ENCODE measurements at places on chromosomes 16 and 17. TPM values are rescaled to one million over a fixed set of nuclear protein-coding genes. Genes with fewer than 3 reads are reported as not detected.

GRCh38 chr17:82496529-82497434 lies 22.8 kb upstream of the FOXK2 start:
- DNase-seq = peak; percentile 94

SLC5A11 gene
- not detected for total RNA-seq

KCTD5 gene
- total RNA-seq = 39.0 TPM

GRCh38 chr17:7854078-7854777 lies 638 bp upstream of the TMEM88 start:
- no peak for DNase-seq

DNA sequence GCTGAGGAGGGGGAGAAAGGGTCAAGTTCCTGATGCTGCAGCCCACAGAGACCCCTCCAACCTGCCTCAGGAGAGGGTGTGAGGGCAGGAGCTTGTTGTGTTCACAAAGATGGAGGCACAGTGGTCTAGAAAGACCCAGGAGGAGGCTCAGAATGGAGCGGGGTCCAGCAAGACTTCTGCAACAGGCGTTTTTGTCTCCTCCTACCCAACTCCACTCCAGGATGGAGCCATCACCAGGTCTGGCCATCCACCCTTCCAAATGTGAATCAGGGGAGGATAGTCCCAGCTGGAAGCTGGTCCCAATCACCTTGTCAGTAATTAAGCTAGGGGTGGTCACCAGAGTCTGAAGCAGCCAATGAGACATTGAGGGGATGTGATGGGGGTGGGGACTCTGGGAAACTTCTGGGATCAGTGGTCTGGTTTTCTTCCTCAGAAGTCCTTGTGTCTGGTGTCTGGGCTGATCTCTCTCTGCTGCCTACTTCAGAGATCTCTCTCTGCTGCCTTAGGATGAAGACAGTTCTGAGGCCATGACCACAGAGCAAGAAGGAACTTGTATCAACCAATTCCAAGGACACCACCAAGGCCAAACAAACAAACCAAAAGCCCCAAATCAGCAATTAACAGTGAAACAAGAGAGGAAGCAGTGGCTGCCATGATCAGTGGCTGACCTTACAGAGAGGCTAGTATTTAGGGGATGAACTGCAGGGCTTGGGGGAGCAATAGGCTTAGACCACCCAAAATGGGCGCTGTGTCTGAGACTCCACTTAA lies 14.5 kb downstream of the CD300LB start:
- DNase-seq = no peak

DNA sequence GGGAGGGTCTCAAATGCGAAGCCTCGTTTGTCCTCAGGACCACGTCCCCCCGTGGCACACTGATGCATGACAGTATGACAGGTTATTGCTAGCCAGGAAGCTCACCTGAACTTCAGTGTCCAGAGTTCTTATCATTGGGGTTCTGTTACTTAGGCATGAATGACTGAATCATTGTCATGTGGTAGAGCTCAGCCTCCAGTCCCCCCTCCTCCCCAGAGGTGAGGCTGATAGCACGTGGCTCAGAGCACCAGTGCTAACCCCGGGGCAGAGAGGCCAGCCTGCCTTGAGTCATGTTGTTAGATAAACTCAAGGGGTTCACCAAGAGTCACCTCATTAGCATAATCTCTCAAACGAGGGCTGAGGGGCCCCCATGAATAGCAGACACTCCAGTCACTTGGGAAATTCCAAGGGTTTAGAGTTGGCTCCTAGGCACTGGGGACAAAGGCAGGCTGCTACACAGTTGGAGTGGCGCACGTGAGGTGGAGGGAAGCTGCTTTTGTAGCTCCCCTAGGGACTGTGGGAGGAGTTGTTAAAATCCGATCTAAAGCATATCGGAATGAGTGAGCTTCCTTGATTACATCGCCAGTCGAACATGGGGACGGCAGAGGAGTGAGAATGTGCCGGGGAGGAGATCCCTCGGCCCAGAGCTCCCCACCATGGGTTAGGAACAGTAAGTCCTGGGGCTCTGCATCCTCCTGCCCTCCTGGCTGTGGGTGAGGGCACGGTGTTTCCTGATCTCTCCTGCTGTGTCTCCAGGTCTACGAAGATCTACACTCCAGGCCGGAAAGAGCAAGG lies 18.2 kb downstream of the DHX38 start:
- DNase-seq = no peak

DNA sequence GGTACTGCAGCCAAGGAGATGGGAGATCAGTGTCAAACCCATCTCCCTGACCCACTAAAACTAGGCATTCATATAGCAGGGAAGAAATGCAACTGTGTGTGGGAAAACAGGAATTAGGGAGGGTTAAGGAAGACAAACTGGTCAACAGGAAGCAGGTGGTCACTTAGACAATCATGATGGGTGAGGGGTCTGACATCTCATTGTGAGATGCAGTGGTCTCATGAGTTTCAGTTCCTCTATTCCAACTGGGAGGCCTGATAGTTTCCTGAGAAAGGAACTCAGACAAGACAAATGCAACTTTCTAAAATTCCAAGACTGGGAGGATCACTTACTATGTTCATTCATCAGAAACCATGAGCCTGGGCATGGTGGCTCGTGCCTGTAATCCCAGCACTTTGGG lies 361.4 kb upstream of the C16orf82 start:
- no peak for DNase-seq

DPEP3 gene
- total RNA-seq = not detected

- DNase-seq = no peak
Measured at GRCh38 chr16:69005641-69006355, 99.7 kb upstream of the HAS3 start.

DNA sequence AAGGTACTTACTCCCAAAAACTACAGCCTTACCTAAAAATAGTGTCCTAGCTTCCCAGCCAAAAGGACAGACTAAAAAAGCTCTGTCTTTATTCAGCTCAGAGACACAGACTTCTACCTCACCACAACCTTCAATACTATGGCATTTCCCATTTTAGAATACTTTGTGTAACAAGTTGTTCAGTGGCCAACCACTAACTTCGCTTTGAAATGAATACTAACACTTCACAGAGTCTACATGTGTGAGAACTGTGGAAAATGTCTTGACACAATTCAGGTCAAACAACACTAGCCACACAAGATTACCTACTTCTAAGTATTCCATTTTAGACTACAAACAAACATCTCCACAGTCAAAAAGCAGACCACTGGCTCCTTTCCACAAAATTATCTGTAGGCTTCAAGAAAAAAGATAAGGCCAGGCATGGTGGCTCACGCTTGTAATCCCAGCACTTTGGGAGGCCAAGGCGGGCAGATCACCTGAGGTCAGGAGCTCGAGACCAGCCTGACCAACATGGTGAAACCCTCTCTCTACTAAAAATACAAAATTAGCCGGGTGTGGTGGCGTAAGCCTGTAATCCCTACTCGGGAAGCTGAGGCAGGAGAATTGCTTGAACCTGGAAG lies 3.2 kb downstream of the HELZ start:
- no peak for DNase-seq

PPM1E gene
- 11.1 TPM for total RNA-seq

GRCh38 chr16:56525236-56525635 lies 5.4 kb upstream of the BBS2 start:
- no peak for DNase-seq

DNA sequence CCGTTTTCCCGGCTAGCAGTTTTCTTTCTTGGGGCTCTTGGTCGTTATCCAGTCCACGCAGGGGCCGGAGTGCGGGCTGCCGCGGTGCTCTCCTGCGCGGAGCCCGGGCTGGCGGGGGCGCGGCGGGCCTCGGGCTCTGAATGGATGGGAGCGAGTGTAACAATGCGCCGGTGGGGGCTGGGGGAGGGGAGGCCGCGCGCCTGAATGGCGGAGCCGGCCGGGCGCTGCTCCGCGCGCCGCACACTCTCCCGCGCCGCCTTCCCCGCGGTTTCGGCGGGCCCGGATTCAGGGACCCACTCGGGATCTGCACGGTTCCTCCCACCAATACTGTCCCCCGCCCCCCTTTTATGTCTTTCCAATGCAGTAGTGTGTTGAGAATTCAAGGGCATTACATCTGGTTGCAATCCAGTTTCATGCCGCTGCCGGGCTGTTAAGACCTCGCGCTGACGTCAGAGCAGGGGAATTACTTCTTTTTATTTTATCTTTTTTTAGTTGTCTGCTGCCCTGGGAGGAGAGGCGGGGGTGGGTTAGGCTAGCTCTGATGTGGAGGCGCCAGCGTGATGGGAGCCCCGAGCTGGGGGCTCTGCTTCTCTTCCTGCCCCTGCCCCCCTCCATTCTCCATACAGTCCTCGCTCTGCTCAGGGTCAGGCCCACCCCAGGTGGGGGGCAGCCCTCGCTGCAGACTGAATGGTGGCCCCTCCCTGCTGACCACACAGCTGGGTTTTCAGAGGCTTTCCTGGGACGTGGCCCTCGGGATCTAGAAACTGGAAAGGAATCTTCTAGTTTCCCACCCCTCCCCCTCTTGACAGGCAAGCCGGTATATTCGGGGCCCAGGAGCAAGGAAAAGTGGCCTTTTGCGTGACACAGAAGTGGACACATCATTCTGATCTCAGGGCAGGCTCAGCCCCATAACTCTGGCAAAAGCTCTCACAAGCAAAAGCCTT lies 1.8 kb downstream of the RAI1 start:
- DNase-seq = peak; percentile 65

SLC5A2 gene
- not detected for total RNA-seq

GRCh38 chr17:38789185-38789584 lies 10.2 kb downstream of the PIP4K2B start:
- peak; percentile 61 for DNase-seq

TNFRSF13B gene
- not detected for total RNA-seq

CRAMP1 gene
- total RNA-seq = 8.4 TPM

DNA sequence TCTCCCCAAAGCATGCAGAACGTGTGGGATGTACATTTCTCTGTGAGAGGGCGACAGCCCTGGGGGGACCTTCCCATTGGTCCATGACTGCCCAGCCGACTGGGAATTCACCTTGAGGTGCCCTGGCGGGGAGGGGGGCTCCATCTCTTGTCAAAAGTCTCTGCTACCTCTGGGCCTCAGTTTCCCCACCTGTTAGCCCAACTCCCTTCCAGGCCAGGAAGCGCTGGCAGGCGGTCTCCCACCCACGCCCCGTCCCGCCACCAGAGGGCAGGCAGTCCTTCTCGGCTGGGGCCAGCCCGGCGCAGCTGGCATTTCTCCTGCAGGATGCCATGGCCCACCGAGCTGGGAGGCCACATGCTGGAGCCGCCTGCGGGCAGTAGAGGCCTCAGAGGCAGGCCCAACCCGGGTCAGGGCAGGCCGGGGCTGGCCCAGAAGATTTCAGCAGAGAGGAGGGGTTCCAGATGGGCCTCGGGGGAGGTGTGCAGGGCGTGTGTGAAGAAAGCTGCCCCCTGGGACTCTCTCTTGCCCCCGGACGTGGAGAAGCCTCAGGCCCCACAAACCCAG lies 16.6 kb downstream of the CD7 start:
- peak; percentile 81 for DNase-seq

SOX9 gene
- 2.4 TPM for total RNA-seq

- DNase-seq = no peak
Measured at GRCh38 chr16:22126037-22126558, 33.8 kb downstream of the VWA3A start.

UNK gene
- 23.6 TPM for total RNA-seq

KIF18B gene
- total RNA-seq = 0.03 TPM

GRCh38 chr17:70078549-70078948 lies 3.5 kb downstream of the KCNJ16 start:
- no peak for DNase-seq

DNA sequence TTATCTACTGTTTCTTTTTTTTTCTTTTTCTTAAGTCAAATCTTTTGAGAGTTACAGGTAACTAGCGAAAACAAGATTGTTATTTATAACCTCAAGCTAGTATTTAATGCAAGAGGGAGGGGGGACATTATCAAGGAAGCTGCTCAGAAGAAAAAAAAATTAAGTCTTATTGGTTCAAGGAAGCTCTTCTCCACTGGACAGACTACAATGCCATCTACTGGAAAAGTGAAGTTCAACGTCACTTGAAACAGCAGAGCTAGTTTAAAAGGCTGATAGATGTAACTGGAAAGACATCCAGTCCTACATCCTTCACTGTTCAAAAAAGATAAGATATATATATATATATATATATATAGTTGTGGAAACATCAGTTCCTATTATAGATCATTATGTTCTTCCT lies 418.0 kb upstream of the PSMD7 start:
- DNase-seq = peak; percentile 68

MMP15 gene
- 53.2 TPM for total RNA-seq

DNA sequence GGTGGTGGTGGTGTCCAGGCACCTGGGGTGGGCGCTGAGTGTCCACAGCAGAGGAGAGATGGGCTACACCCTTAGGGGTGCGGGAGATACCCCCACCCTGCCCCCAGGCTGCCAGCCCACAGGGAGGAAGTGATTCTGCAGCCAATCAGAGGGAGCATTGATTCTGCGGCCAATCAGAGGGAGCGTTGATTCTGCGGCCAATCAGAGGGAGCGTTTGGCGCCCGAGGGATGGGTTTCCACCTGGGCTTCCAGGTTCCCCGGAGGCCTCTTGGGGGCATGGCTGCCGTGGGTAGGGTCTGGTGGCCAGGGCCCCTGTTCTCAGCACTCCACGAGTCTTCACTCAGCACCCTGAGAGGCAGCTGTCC lies 28.2 kb upstream of the ACSF3 start:
- no peak for DNase-seq

DNA sequence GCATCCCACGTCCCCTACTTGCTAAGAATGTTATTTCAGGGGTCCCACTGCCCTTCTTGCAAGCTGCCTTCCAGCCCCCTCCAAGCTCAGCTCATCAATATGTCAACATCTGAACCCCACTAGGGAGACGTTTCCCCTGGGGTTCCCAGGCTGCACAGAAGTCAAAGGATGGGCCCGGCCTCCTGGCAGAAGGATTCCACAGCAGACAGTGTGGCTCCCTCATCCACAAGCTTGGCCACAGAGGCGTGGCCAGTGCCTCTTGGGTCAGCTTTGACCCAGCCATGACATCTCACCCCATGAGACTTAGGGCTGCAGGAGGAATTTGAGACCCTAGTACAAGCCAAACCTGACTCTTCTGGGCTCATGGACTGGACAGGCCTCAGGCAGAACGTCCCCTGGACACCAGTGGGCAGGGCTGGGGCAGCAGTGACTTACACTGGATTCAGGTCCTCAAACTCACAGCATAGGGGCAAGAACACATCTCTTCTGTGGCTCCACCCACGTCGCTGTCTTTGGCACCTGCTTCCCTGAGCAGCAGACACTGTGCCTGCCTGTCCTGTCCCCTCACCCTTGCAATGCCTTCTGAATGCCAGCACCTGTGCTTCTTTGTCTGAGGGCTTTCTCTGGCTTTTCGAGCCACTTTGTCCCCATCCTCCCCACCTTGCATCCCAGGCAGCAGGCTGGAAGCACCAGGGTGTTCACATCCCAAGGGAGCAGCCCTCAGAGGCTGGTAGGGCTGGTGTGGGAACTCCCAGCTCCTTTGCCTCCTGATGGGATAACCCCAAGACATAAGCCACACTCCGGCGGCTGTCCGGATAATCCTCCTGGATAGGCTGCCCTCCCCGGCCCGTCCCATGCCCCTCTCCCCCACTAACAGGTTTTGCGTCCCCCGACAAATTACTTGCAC lies 56.0 kb upstream of the ENPP7 start:
- no peak for DNase-seq

TP53TG3C gene
- not detected for total RNA-seq
